ENCODE measurements at places on chromosomes 3 and 15. TPM values are rescaled to one million over a fixed set of nuclear protein-coding genes. Genes with fewer than 3 reads are reported as not detected.

Gene IL16
- polyA plus RNA-seq: 8.1 TPM

Gene TTC23
- 16.3 TPM for polyA plus RNA-seq

Gene POLQ
- 4.0 TPM for polyA plus RNA-seq

Gene GATA2
- 1.9 TPM for polyA plus RNA-seq
